ENCODE measurements at places on chromosomes 5 and 9. TPM values are rescaled to one million over a fixed set of nuclear protein-coding genes. Genes with fewer than 3 reads are reported as not detected.

CBY3 gene
- not detected for total RNA-seq

CYLC2 gene
- not detected for total RNA-seq

TAS2R1 gene
- total RNA-seq = not detected

C5orf63 gene
- 1.1 TPM for total RNA-seq

HDHD3 gene
- total RNA-seq = 18.0 TPM

NPDC1 gene
- total RNA-seq = 39.0 TPM

NR4A3 gene
- total RNA-seq = 0.21 TPM

PLAC8L1 gene
- total RNA-seq = not detected

VCAN gene
- 81.1 TPM for total RNA-seq
